ENCODE measurements at places on chromosomes 1 and 21.
A peak's percentile ranks its signal among the peaks of the same experiment; 100 is the strongest.

- DNase-seq = peak; percentile 79
Measured at GRCh38 chr1:20633190-20634064, at the start of gene PINK1. Gene PINK1 (plus strand): TSS chr1:20633458. CDS start chr1:20633549, 91 bp downstream.

- DNase-seq = no peak
Measured at GRCh38 chr21:41745026-41745820, 21.6 kb downstream of the RIPK4 start.

- no peak for DNase-seq
Measured at GRCh38 chr1:2802421-2802961, 998 bp upstream of the TTC34 start.

DNA sequence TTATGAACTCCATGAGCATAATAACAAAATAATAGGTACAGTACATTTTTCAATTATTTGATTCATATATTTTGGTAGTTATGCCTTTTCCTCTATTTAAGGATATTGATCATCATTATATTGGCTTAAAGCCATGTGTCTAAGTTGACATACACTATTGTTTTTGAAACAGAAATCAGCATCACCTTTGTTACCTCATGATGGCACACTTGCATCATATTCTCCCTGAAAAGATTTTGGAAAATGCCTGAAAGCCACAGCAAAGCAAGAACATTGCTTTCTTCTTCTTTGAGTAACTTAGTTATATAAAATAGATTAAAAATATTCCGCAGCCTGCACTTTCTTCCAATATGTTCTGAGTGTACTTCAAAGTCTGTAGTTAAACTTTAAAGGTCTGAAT, 33.3 kb downstream of the TMPRSS15 start:
- DNase-seq = peak; percentile 26

GRCh38 chr1:8013800-8014199, 12.3 kb downstream of the ERRFI1 start:
- no peak for DNase-seq

- no peak for DNase-seq
Measured at GRCh38 chr1:44016041-44016889, 15.0 kb downstream of the SLC6A9 start.

DNA sequence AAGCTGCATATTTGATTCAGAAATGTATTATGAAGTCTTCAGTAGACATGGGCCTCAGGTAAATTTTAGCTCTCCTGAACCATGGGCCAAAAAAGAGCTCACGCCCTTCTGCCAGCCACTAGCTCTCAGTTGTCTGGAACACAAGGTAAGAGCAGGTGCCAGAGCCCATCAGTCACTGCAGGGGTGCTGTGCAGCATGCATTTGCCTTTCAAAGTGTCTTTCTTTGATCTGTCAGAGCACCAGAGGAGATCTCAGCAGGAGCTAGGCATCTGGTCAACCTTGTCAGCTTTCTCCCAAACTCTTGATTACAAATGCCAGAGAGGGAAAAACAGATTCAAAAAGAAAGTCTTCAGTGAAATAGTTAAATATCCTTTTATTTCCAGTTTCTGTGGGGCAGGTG, 332.3 kb downstream of the COL11A1 start:
- DNase-seq = no peak
